Skin of body (tissue), 3 donors: ENCODE measurements at places on chromosomes 16 and 17. TPM values are rescaled to one million over a fixed set of nuclear protein-coding genes. Genes with fewer than 3 reads are reported as not detected.
A peak's percentile ranks its signal among the peaks of the same experiment; 100 is the strongest.

- no peak for DNase-seq
Observed at GRCh38 chr17:56203430-56203829, 50.2 kb downstream of the ANKFN1 start.

DNA sequence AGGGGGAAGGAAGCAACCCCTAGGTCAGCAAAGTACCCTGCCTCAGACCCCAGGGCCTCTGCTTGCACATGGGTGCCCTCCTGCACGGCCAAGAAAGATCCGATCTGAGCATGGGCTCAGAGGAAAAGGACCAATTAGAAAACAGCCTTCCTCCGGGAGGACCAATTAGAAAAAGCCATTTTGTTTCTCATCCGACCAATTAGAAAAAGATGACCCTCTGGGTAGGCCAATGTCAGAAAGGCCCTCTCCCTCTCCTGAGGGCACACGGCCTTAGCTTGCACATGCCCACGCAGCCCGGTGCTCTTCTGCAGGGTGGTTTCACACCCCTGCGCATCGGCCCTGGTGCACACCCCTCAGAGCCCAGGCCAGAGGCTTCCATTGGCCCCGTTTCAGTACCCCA lies 5.1 kb upstream of the CISD3 start:
- DNase-seq = no peak

DNA sequence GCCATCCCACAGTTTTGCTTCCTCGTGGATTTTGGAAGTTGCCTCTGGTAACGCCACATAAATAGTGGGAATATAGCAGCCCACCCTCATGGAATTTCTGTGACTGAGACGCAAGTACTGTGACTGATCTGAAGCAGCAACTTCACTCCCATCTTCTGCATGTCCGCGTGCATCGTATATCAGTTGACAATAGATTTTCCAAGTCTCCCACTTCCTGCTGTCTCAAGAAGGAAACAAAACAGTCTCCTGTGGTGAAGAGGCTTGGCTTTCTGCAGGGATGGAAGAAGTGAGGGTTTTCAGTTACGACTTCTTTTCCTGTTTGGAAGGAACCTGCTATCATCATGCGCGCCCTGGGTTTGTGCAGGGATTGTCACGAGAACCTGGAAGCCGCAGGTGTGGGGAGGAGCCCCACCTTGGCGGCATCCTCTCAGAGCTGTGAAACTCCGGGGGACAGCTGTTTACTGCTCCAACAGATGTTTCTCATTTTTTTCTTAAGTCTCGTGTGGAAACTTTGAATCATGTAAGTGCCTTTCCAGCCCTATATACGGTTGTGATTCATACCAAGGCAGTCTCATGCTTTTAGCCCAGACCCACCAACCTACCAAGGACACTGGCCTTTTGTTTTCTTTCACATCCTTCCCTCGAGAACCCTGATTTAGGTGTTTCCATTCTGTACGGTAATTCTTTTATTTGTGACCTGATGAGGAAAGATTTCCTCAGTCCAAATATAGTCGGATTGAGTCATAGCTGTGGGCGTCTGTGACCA lies 57.5 kb downstream of the WIPI1 start:
- DNase-seq = peak; percentile 65

DNA sequence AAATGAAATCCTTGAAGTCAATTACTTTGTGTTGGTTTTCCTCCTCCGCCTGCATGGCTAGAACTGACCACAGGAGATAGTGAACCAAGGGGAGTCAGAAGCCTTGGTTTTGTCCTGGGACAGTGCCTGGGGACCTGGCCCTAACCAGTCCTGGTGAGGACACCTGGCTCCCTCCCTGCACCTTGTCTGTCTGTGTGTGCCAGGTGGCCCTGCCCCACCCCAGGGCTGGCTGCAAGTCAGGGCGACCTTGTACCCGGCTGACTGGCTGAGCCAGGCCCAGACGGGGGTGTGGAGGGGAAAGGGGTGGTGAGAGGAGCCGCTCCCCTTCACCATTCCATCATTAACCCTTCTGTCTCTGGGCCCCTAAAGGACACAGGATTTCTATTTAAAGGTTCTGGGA lies 3.4 kb downstream of the RAPGEFL1 start:
- no peak for DNase-seq

Gene SCNN1G
- total RNA-seq = 1.2 TPM

Gene FOXF1
- total RNA-seq = not detected

GRCh38 chr16:54171626-54172537 lies 114.7 kb downstream of the IRX3 start:
- no peak for DNase-seq

- peak; percentile 76 for DNase-seq
Observed at GRCh38 chr16:2471016-2471652, at the start of gene NTN3. Gene NTN3 (plus strand): TSS chr16:2471297. CDS start chr16:2471702, 405 bp downstream.
